ENCODE measurements at places on chromosomes 13 and 19.

GRCh38 chr13:95258619-95259194 is 42.5 kb downstream of the ABCC4 start:
- DNase-seq: no peak

- peak; percentile 70 for DNase-seq
These were observed 26.3 kb downstream of the DCAF15 start for GRCh38 chr19:13978351-13979243.

GRCh38 chr19:44762038-44762437 is 13.5 kb downstream of the BCL3 start:
- no peak for DNase-seq

- DNase-seq: no peak
These were observed 26.0 kb downstream of the SLC7A1 start for GRCh38 chr13:29569253-29570050.

DNA sequence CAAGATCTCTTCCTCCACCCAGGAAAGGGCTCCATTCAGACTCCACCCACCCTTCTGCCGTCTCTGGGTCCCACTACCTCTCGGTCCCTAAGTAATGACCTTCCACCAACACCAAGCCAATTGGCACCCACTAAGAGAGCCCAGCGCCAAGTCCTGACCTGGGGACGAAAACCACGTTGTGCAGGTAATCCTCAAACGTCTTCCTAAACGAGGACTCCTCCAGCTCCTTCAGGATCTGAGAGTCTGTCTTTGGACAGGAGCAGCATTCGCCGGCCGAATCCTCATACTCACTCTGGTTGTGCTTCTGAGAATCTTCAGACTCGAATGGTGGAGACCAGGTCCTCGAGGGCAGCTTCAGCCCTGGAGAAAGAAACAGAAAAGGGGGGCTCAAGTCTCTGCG is 83.1 kb downstream of the ZNF557 start:
- peak; percentile 18 for DNase-seq

All from activated CD8-positive, alpha-beta T cell treated with anti-CD3 and anti-CD28 coated beads for 36 hours (primary cell).